ENCODE measurements at places on chromosomes 5 and 9.

- DNase-seq = no peak
These were observed 125.0 kb downstream of the EPB41L4A start for GRCh38 chr5:112294126-112294525.

DNA sequence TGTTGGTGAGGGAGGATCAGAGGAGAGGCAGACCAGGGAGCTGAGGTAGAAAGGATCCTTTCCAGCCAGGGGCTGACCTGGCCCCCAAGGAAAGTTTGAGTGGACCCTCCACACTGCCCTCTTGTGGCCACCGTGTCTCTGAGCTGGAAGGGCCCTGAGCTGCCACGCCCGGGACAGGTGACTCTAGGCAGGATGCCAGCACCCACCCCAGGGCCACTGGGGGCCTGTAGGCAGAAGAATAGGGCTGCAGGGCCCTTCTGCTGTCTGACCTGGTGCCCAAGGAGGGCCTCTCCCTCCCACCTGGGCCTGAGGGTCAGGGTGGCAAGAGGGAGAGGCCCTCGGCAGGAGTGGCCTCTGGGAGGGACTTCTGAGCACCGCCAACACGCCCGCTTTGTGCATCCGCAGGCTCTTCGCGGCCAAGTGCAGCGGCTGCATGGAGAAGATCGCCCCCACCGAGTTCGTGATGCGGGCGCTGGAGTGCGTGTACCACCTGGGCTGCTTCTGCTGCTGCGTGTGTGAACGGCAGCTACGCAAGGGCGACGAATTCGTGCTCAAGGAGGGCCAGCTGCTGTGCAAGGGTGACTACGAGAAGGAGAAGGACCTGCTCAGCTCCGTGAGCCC, 76.8 kb downstream of the LMX1B start:
- DNase-seq = no peak

- no peak for DNase-seq
These were observed 179.6 kb downstream of the LURAP1L start for GRCh38 chr9:12954441-12954840.

DNA sequence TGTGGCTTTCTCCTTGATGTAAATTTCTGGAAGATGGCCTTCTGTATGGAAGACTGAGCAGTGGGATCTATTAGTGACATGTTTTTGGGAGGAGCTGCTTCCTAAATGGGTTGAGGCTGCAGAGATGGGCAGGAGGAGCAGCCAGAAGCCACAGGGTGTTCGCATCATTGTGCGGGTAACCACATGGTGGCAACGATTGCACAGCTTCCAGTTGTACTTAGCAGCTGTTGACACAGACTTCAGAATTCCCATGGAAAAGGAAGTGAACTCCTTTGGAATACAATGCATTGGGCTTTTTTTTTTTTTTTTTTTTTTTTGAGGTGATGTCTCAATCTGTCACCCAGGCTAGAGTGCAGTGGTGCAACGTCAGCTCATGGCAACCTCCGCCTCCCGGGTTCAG, 297.3 kb downstream of the NR3C1 start:
- no peak for DNase-seq

DNA sequence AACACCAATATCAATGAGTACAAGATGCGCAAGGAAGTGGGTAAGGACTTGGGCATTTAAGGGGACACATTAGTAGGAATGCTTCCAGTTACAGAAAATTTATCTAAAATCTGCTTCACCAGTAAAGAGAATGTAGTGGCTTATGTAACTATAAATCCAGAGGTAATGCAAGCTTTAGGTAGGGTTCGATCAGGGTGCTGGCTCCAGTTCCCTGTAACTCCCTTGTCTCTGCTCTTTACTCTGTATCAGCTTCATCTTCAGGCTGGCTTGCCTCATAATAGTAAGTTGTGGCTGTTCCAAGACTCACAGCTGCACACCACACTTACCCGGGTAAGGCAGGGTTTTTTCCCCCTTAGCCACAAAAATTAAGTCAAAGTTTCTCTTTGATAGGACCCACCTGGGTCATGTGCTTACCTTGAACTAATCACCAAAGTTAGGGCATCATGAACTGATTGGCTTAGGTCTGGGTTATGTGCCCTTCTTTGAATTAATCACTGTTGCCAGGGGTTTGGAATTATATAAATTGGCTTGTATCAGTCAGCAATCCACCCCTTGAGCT, 35.5 kb downstream of the ARHGEF37 start:
- no peak for DNase-seq

- no peak for DNase-seq
These were observed 331.9 kb downstream of the ADAMTS6 start for GRCh38 chr5:65149827-65150226.

- DNase-seq = no peak
These were observed 1.1 kb upstream of the TLE4 start for GRCh38 chr9:79570448-79571308.

DNA sequence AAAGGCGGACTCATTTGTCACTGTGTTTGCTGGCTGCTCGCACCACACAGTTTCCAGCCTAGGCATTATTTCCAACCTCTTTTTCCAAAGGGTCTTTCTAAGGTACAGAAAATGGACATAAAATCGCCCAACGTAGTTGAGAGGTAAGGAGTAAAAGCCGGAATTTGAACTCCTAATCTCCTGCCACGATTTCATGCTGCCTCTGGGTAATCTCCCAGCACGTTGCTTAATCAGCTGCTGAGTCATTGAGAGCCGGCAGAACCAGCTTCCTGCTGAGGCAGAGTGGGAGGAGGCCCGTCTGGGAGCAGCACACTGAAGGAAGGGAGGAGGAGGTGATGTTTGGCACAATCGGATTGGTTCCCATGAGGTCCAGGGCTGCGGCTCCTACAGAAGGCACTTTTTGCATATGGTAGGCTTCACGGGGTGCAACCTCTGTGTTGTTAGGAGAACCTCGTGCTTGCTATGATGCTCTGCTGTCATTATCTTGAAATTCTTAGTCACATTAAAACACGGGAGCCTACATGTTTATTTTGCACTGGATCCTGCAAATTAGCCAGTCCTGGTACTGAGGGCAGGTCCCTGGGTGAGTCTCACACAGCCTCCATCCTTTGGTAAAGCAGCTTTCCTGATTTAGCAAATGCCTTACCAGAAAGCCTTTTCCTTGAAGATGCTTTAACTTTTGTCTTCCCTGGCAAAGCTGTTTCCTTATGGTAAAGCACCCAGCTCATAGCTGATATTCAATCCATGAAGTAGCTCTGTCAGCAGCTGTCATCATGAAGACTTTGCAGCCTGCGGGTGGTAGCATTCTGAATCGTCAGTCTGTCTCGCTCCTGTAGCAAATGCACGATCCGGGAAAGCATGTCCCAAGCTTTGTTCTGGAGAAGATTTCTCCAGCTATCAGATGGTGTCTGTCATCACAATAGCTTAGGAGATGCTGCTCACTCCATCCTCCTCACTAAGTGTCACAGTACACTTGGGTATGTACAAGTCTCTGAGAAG, 191.6 kb upstream of the MSX2 start:
- DNase-seq = peak; percentile 38

DNA sequence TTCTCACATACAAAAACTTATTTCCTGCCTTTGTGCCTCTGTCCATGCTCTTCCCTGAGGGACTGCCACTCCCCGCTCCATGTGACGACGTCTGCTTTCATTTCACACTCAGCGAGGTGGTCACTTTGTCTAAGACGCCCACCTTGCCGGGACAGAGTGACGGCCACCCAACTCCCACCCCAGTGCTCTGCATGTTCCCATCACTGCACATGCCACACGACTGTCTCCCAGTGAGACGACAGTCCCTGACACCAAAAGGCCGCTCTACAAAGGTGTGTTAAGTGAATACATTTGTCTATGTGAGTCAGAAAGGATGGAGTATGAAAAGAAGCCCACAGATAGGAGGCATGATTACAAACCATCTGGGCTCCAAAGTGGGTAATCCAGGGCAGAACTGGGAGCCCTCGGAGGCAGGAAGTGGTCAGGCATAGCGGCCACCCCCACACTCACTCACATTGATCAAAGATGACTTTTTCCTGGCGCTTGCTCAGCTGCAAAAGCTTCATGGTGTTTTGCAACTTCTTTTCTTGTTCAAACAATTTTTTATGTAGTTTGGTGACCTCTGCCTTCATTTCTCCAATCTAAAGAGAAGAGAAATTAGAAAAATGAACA, 185.8 kb downstream of the CDK5RAP2 start:
- DNase-seq = no peak

DNA sequence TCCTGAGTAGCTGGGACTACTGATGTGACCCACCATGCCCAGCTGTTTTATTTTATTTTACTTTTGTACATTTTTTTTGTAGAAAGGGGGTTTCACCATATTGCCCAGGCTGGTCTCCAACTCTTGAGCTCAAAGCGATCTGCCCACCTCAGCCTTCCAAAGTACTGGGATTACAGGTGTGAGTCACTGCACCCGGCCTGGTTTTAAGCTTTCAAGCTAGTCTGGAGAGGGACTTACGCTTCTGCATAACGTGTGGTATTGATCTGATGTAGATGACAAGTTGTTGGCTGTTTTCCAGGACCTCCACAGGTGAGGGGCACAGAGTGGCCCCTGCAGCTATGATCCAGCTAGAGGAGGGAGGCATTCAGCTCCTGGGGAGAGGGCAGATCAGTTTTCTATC, 6.8 kb upstream of the CCL21 start:
- no peak for DNase-seq

DNA sequence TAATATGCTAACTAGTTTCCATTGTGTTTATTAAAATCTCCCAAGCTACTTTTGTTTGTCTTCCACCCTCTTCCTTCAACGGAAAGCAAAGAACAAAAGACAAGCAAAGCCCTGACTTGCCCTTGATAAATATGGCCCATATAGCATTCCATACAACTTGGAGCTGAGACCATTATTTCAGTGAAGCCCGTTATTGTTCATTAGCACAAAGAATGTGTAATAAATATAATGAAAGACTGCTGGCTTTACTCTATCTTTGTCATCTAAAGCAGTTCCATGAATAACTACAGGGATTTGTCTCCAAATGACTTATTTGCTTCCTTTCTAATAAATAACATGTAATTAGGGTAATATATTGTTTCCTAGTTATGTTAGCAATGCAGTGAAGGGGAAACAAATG, 270.7 kb upstream of the TLE4 start:
- DNase-seq = no peak

GRCh38 chr5:135565725-135566421, 12.9 kb downstream of the CXCL14 start:
- DNase-seq = no peak

GRCh38 chr5:177316005-177316404, 4.3 kb upstream of the MXD3 start:
- no peak for DNase-seq

DNA sequence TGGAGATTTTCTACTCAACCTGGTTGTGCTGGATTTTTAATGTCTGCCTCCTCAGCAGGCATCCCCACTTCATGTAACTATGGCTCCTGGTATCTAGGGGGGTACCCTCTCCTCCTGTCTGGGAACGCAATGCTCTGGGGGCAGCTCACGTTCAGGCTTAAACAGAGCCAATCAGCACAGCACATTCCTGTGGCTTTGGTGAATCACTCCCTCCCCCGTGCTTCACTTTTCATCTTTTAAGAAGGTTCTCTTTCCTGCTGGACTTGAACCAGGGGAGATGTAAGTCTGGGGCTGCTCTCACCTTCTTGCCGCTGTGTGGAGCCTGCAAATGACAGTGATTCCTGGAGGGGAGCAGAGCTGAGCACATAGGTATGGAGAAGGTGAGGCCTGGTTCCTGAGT, 101.2 kb downstream of the MSX2 start:
- DNase-seq = no peak

DNA sequence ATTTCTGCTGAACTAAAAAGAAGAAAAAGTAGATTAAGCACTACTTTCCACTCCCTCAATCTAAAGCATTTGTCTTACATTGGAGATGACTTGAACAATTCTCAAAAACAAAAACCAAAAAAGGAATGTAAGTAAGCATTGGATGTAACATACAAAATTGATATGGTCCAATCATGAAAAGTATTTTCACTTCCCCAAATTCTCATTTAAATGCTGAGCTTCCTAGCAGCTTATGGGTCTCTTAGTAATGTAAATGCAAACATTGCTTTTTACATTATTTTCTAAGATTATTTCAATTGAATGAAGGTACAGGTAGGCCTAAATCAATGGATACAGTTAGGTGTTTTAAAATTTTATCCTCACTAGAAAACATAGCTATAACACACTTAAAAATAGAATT, 20.0 kb downstream of the ANKH start:
- no peak for DNase-seq

GRCh38 chr5:124355928-124356327, 390.5 kb downstream of the ZNF608 start:
- no peak for DNase-seq

GRCh38 chr5:82312373-82312856, 34.3 kb upstream of the RPS23 start:
- DNase-seq = peak; percentile 14

DNA sequence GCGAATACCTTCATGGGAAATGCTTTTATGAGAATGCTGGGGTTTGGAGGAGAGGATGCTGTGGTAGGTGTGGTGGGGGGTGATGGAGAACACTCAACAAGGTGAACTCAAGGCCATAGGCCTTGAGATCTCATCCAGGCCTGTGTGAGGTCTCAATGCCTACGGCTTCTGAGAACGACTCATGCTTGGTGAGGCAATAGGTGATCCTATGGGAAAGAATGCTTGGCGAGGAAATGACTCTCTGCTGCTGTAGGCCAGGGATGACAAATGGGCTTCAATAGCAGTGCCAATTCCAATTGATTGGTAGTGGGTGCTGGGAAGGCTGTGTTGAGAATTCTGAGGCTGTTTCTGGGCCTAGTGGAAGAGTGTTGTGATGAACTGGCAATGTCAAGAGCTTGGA, 280.2 kb upstream of the CLINT1 start:
- DNase-seq = no peak

DNA sequence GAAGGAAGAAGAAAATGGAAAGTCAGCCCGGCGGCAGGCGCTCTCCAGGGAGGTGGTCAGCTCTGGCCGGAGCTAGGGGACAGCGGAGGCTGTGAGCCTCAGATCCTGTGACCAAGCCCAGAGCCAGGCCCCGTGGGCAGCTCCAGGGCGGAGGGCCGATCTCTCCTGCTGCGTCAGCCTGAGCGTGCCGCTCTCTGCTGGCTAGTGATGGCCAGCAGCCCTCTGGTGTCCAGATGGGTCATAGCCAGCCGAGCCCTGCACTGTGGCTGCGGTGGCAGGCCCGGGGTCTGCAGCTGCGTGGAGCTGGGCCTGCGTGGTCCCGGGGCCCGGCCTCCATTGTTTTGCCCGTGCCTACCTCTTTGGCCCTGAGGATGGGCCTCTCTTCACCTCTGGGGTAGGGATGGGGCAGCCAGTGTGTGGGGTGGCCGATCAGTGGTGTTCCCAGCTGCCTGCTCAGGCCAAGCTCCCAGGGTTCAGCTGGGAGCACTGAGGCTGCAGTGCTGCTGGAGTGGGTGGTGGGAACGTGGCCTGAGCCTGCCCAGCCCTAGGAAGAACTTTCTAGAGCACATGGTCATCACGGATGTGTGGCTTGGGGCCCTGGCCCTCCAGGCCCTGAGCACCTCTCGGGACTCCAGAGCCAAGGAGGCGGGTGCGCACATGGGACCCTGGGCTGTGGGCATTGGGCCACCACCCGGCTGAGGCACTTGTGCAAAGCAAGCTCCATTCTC, 17.1 kb upstream of the NRARP start:
- DNase-seq = no peak

- no peak for DNase-seq
These were observed 72.2 kb downstream of the CERT1 start for GRCh38 chr5:75439276-75439675.

GRCh38 chr9:133210202-133210532, 1.1 kb upstream of the OBP2B start:
- DNase-seq = no peak
